Tibial artery (tissue), 4 donors: ENCODE measurements at places on chromosomes 13 and 19.

DNA sequence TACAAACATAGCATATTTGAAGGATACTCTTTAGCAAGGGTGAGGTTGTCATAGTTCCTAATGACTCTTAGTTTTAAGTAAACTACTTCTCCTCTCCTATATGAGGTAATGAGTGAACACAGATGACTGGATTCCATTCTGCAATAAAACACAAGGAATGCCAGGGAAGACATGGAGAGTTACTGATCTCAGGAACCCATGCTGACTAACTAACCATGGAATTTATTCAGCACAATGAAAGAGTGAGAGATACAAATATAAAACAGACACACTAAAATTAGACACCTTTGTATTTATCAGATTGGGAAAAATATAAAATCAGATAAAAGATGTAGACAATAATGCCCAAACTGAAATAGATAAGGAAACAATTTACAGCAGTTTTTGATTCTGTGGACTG lies 1525.9 kb upstream of the SLC10A2 start:
- DNase-seq = no peak

DNA sequence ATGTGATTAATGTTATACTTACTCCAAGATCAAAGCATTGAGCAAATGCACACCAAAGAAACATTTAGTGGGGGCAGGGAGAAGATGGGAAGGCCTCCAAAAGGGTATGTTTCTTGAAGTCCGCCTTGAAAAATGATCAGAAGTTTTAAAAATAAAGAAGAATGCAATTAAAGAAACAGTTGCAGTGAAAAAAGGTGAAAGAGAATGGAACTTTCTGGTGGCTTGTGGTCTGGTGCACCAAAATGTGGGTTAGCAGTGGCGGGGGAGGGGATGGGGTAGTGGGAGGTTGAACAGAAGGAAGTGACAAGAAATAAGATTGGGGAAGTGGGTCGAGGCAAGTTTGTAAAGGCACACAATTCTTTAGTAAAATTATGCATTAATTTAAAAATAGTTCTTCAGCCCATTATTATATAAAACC lies 2.5 kb downstream of the LCP1 start:
- DNase-seq = peak; percentile 70

DNA sequence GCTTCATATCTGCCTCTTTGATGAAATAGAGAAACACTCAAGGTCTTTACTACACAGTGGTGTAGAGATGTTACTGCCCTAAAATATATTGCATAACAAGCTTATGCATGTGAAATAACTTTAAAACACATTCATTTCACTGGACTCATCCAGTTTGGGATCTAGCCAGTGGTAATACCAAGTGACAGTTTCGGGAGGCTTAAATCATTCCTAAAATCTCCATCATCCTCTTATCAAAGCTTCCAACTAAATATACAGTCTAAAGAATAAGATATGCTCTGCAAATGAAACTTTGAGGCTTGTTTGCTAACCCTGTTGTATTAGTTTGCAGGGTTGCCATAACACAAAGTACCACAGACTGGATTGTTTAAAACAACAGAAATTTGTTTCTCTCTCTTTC lies 52.8 kb downstream of the THSD1 start:
- no peak for DNase-seq

GRCh38 chr19:57002710-57003109 lies 117.1 kb upstream of the USP29 start:
- DNase-seq = no peak

GRCh38 chr19:42250183-42250665 lies 4.7 kb downstream of the ERF start:
- no peak for DNase-seq

GRCh38 chr19:10408511-10409283 lies 5.4 kb upstream of the CDC37 start:
- DNase-seq = no peak

GRCh38 chr13:52010890-52011631 lies at the start of gene ATP7B:
Gene ATP7B, minus strand, starts transcription at chr13:52011450. Its CDS starts 113 bp downstream, at chr13:52011337.
- no peak for DNase-seq

- no peak for DNase-seq
Observed at GRCh38 chr13:26075498-26075897, 23.7 kb upstream of the SHISA2 start.

DNA sequence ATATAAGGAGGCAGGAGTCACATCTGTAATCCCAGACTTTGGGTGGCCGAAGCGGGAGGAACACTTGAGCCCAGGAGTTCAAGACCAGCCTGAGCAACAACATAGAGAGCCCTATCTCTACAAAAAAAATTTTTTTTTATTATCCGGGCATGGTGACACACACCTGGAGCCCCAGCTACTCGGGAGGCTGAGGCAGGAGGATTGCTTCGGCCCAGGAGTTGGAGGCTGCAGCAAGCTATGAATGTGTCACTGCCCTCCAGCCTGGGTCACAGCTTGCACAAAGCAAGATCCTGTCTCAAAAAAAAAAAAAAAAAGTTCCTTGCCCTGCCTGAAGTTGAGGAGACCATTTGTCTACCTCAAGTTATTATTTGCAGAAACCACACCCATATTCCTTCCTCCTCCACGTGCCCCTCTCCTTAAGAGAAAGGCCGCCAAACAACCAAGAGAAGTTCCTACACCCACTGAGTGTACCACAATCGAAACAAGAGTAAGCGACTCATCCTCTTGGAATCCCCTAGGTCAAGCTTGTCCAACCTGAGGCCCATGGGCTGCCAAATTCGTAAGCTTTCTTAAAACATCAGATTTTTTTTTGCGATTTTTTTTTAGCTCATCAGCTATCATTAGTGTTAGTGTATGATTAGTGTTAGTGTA lies 2.2 kb downstream of the ABCC4 start:
- no peak for DNase-seq

DNA sequence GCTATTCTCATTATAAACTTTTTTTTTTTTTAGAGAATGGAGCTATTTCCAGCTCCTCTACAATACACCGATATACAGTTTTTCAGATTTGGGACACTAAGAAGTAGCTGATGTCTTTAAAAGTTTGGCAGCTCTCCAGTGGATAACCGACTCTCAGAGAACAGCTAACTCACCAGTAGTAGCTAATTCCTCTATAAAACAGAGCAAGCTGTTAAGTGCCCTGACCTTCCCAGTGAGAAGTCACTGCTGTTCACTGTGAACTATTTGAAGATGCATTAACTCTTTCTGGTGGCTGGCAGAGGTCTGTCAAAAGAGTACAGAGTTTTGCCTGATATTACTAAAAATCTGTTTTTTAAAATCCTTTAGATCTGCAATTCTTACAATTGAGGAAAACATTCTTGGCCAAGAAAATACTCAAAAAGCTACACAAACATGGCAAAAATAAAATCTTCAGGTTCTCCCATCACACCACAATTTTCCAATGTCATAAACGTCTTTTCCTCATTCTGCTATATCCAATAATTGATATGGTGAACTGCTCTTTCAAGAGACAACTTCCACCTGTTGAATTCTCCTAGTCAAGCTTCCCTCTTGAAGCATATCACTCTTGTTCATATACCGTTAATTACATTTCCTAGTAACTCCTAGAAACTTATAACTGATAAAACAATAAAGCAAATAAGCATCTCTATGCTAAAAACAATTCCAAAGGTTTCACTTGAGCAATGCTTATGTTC lies 44.2 kb downstream of the TBC1D4 start:
- no peak for DNase-seq

DNA sequence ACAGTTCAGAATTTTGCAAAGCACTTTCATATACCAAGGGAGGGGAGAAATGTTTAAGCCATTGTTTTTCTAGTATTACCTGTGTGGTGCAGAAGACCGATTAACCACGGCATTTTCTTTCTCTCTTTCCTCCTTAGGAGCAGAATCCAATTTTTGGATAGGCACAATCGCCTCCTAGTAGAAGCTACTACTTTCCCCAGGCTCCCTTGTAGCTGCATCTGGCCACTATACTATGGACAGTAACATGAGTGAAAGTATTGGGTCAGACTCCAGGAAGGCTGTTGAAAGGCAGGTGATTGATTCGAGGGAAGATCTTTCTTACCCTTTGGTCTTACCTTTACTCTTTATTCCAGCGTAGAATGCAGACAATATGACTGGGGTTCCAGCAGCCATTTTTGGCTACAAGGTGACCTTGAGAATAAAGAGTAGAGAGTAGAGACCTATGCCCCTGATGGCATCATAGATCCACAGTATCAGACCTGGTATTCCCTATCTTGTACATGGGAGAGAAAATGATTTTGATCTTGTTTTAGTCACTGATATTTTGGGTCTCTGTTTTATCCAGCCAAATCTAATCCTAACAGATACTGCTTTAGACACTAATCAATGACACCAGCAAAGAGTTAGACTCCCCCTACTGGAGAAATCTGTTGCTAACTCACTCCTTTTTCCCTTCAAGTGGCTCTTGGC lies 77.0 kb downstream of the LRRC63 start:
- DNase-seq = no peak

DNA sequence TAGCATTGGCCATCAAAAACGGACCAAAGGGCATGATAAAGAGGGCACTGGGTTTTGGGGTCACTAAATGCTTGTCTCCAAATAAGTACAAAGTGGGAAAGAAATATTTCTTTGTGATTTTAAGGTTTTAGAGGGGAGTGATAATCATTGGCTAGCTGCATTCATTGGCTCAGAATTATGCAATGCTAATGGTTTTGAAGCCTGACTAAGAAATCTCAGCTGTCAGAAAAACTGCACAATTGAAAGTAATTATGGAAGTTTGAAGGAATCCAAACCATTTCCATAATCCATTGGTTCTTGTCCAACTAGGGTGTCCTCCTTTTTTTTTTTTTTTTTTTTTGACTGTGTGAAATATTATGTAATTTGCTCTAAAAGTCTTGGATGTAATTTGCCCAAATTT lies 88.2 kb upstream of the ARGLU1 start:
- DNase-seq = no peak

DNA sequence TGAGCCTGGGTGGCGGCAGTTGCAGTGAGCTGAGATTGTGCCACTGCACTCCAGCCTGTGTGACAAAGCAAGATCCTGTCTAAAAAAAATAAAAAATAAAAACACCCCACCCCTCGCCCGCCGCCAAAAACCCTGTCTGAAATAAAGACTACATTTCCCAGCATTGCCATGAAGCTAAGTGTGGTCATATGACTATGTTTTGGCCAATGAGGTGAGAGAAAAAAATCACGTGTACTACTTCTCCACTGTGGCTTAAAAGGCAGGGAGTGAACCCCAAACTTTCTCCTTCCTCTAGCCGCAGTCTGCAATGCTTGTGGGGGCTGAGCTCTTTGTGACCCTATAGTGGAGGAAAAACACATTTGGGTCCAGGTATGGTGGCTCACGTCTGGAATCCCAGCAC lies 54.9 kb downstream of the COLGALT1 start:
- DNase-seq = no peak

GRCh38 chr13:92804926-92805325 lies 421.7 kb upstream of the GPC6 start:
- DNase-seq = no peak

DNA sequence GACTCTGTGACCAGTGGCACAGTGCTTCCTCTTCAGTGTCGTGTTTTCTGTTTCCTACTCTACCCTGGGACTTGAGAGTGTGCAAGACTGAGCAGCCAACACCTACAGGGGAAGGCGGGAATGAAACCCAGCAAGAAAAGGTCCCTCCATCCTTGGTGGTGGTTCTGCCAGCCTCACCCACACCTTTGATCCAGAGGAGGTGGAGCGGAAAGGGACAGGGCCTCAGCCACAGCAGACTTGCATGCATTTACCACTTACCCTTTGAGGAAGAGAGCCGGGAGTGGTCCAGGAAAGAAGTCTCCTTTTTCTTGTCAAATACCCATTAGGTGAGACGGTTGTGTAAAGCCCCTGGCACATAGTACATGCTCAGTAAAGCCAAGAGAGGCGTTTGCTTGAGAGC lies 164.8 kb upstream of the ZNF536 start:
- no peak for DNase-seq

GRCh38 chr13:80149736-80150135 lies 191.2 kb downstream of the SPRY2 start:
- DNase-seq = no peak

GRCh38 chr13:44075113-44075512 lies 195.4 kb downstream of the LACC1 start:
- DNase-seq = no peak

DNA sequence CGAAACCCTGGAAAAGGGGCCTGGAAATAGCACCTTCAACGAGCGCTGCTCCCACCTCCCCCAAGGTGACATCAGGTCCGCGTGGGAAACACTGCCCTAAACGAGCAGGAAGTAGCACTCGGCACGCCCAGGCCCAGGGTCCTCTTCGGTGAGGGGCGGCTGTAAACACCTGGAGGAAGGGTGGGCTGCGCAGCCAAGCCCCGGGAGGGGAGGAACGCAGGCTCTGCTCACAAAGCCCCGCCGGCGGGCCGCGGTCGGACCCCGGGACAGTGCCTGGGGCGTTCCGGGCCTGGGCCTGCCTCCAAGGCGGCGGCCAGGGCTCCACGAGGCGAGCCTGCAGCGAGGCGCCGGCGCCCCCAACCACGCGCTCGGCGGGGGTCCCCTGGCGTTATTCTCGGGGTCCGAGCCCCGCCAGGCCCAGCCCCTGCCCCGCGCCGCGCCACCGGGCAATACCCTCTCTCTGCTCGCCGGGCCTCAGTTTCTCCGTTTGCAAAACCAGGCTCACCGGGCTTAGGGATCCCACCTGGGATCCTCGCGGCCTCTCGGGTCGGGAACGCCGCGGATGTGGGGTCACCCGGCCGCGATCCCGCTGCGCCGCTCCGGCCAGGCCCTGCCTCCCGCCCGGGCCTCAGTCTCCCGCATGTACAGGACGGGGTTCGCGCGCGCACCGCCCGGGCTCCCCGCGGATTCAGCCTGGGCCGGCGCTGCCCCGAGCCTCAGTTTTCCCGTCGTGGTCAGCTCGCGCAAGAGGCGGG lies 630 bp downstream of the RNF126 start:
- no peak for DNase-seq

GRCh38 chr13:45537516-45537915 lies 72.8 kb downstream of the COG3 start:
- DNase-seq = no peak
